ENCODE measurements at places on chromosomes 2 and 18. TPM values are rescaled to one million over a fixed set of nuclear protein-coding genes. Genes with fewer than 3 reads are reported as not detected.

GRCh38 chr2:240797914-240798313, 22.1 kb downstream of the KIF1A start:
- peaks cover 13% of the 10 kb centered on the region for H3K4me1 ChIP-seq
- H3K27me3 ChIP-seq: peaks cover 2% of the 10 kb centered on the region
- H3K4me3 ChIP-seq: no peak overlapping the region
- H3K27ac ChIP-seq: no peak overlapping the region

DNA sequence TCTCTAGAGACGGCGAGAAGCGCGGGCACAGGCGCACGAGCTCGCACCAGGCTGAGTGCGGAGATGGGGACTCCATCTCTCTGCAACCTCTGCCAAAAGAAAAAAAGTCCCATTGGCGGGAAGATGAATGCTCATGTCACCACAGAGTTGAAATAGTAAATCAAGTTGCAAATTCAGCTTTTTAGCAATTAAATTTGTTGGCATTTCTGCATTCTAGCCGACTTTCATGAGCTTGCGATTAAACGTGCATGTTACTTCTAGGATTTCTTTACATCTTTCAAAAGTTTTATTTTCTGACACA, 588 bp downstream of the CHAC2 start:
- H3K36me3 ChIP-seq: peaks cover 3% of the 10 kb centered on the region
- no peak overlapping the region for H3K27ac ChIP-seq
- peak overlapping the region; percentile 95 for H3K4me3 ChIP-seq
- DNase-seq: peak; percentile 48
- peaks cover 1% of the 10 kb centered on the region for H3K27me3 ChIP-seq
- peaks cover 8% of the 10 kb centered on the region for H3K4me1 ChIP-seq

DNA sequence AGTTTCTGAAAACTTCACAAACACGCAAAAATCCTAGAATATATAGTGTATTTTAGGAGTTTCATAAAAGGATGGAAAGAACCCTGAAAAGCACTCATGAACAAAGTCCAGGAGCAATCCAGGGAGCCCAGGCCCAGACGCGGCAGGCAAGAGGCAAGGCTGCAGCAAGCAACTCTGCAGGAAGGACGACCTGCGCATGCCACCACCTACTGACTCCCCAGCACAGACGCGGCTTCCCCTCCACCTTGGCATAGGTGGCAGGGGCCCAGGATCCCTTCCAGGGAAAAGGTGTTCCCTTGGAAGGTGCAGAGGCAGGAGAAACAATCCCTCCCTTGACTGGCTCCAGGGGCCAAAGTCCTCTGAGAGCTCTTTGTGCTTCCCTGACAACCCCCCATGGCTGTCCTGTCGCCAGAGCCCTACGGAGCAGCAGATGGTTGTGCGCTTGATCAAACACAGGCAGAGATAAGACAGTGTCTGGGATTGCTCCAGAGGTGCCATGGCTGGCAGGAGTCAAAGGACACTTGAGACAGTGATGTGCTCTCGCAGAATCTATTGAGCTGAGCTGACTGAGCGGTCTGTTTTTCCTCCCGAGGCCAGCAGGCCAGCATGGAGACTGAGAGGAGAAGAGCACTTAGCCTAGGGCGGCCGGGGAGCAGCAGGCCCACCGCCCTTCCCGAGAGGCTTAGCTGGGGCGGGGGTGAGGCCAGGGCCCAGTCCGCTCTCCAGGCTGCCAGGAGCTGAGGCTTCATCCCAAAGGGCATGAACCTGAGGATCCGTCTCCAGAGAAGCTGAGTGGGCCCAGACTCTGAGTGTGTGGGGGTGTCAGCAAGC, 10.8 kb upstream of the AMER3 start:
- peaks cover 3% of the 10 kb centered on the region for H3K27me3 ChIP-seq
- H3K4me3 ChIP-seq: no peak overlapping the region
- H3K27ac ChIP-seq: no peak overlapping the region
- peaks cover 22% of the 10 kb centered on the region for H3K4me1 ChIP-seq

- H3K27me3 ChIP-seq: peaks cover 4% of the 10 kb centered on the region
- no peak overlapping the region for H3K27ac ChIP-seq
- DNase-seq: no peak
- H3K4me1 ChIP-seq: no peaks in the 10 kb centered on the region
- H3K36me3 ChIP-seq: peaks cover 59% of the 10 kb centered on the region
Observed at GRCh38 chr2:120052597-120052996, 39.7 kb downstream of the EPB41L5 start.

DNA sequence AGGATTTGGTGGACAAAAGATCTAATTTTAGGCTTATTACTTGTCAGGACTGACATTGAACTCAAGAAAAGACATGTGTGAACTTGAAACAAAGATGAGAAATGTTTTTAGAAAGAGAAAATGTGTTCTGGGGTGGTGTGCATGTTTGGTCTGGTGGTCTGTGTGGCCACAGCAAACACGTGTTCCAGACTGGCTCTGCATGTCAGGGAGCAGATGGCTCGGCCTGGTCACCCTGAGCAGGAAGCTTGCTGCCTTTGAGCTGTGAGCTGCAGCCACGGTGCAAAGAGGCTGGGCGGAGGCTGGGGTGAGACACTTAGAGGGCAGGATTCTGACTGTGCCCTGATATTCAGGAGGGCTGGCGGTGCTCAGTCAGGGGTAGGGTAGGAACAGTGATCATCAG, 186.1 kb downstream of the CTIF start:
- H3K36me3 ChIP-seq: peaks cover 26% of the 10 kb centered on the region
- no peak for DNase-seq
- H3K27me3 ChIP-seq: peaks cover 8% of the 10 kb centered on the region
- no peak overlapping the region for H3K27ac ChIP-seq
- H3K4me3 ChIP-seq: no peak overlapping the region
- peaks cover 11% of the 10 kb centered on the region for H3K4me1 ChIP-seq

GRCh38 chr2:202039278-202040078, 5.8 kb downstream of the FZD7 start:
- peaks cover 3% of the 10 kb centered on the region for H3K27me3 ChIP-seq
- H3K4me1 ChIP-seq: peaks cover 21% of the 10 kb centered on the region
- peak; percentile 15 for DNase-seq
- peak overlapping the region; percentile 83 for H3K27ac ChIP-seq
- H3K4me3 ChIP-seq: no peak overlapping the region
- no peaks in the 10 kb centered on the region for H3K36me3 ChIP-seq

DNA sequence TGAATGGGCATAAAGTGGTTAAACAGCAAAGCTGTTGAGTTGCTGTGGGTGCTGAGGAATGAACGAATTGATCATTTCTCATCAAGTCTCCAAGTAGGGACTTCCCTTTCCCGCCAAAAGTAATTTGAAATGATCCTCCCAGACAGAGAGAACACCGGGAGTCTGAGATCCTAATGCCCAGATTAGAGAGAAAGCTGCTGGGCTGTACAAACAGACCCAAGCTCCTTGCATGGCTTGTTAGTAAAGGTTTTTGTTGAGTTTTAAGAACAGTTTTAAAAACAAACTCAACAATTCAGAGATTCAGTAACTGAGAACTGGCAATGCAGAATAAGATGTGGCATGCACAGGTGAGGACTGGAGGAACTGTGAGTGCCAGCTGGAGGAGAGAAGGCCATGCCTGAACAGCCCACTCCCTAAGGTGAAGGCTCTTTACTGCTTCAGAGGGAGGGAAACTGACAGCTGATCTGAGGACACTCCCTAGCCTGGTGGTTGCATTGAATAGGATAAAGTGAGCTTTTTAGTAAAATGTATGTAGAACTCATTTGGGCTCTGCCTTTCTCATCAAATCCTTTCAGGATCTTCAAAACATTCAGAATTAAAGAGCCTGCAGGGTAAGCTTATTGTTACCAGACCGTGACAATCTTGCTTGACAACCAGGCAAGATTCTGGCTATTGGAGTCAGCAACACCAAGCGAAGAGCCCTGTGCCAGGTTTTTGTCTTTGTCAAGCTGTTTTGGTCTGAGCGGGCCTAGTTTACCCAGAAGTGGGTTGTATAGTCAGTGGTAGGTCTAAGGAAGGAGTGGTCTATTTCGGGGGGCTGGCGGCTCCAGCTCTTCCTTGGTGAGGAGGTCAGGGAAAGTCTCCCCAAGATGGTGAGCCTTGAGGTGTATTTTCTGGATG, 63.2 kb upstream of the IGFBP5 start:
- peaks cover 8% of the 10 kb centered on the region for H3K4me1 ChIP-seq
- H3K27me3 ChIP-seq: peaks cover 8% of the 10 kb centered on the region
- no peak for DNase-seq
- no peak overlapping the region for H3K4me3 ChIP-seq
- no peaks in the 10 kb centered on the region for H3K36me3 ChIP-seq

DNA sequence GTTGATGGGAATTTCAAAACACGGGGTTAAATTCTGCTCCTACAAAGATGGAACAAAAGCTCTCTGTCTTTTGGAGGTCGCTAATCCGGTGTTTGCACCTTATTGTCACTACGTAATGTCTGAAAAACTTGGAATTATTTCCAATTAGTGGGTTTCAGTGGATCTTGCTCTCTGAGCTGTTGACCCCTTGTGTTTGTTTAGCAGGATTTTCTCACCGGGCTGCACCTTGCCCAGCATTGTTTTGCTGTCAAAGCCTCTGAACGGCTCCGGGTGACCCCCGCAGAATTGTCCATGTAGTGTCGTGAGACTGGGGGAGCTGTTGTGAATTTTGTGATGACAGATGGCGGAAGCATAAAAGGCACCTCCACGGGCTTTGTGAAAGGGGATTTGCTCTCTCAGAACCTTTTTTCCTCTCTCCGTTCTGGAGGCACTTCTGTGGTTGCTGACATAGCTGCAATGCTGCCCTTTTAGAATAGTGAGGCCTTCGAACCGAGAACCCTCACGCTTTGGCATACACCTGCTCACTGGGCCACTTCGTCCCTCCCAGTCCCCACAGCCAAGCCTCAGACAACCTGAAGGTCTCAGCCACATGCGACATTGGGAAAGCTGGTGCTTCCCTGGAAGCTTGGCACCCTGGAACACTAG, 129.4 kb downstream of the ACOXL start:
- peaks cover 3% of the 10 kb centered on the region for H3K27me3 ChIP-seq
- H3K4me3 ChIP-seq: no peak overlapping the region
- DNase-seq: no peak
- no peak overlapping the region for H3K27ac ChIP-seq
- peaks cover 17% of the 10 kb centered on the region for H3K4me1 ChIP-seq

COBLL1 gene
- 46.6 TPM for total RNA-seq

PSMA8 gene
- total RNA-seq: not detected

DUSP2 gene
- not detected for total RNA-seq

RAB3GAP1 gene
- total RNA-seq: 28.0 TPM
